ENCODE measurements at places on chromosomes 5 and 9. TPM values are rescaled to one million over a fixed set of nuclear protein-coding genes. Genes with fewer than 3 reads are reported as not detected.

DNA sequence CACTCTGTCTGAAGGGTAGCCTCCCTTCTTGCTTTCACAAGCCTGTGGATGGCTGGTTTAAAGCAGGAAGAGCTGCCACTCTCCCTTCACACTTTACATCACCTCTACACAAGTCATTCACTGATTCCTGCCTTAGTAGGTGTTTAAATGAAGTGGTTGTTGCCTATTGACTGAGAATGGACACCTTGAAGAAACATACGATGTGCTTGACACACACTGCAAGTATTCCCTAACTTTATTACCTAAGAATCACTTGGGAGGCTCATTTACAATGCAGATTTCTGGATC, 230.5 kb downstream of the PIK3R1 start:
- DNase-seq = no peak

DNA sequence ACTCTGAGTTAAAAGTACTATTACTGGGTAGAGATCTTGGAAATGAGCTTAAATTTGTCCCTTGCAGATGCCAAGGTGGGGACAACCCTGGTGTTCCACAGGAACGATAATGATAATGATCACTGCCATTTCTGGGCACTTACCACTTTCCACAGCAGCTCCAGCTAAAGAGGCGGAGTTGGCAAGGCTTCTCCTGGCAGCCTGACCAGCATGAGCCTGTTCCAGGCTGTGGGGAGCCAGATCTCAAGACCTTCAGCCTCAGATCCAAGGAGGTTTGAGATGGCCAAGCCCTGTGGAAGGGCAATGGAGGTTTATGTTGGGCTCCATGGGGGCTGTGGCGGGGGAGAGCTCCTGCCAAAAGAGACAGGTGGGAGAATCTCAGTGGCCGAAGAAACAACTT, 244.9 kb upstream of the MVB12B start:
- DNase-seq = no peak

The GZMA gene
- total RNA-seq = 1.2 TPM

The CCDC192 gene
- total RNA-seq = not detected

The RAPGEF1 gene
- 57.9 TPM for total RNA-seq

The IL5 gene
- not detected for total RNA-seq

DNA sequence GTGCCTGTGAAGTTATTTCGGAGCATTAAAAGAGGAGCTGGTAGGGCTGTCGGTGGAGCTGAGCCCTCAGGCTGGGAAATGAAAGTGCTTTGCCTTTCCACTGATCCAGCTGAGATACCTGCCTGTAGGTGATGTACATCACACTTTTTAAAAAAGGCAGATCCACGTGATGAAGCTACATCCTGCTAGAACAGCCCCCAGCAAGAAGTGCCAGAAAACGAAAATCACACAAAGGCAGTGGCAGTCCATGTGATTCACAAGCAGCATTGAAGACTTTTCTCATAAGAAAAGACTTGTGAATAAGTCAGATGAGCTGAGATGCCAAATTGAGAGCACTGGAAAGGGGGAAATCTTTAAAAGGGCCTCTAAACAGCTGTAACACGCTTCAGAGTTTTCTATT, 765.1 kb downstream of the PTPRD start:
- DNase-seq = no peak

DNA sequence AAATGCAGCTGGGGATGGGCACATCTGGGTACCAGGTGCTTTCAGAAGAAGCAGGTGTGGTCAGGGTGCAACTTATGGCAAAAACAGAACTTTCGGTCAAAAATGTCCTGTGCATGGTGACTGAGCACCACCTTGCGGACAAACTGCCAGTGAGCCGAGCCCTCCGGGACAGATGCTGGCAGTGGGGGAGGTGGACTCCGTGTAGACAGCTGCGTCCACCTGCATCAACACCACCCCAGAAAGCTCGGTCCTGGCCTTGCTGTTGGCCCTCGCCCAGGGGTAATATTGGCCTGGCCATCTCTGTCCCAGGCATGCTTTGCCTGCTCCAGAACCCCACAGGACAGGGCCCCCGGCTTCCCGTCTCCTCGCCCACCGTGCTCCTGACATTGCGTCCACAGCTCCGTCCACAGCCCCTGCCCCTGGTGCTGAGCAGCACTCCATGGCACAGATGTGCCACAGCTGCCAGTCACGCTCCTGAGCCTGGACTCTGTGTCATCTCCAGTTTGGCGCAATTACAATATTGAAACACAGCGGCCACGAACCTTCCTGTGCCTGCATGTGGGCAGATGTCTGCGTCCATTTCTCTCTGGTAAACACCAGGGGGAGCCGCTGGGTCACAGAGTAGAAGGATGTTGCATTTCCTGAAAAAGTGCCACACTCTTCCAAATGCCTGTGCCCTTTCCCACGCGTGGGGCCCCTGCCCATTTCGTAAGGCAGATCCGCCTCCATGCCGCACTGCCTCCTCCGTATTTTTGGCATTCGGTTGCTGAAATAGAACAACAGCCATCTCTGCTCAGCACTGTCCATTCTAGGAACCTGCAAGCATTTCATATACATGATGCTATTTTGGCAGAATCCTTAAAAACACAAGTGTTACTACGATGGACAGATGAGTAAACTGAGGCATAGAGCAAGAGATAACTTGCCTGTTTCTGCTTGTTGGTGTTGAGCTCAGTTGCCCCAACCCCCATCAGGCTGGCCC, 33.4 kb upstream of the SLC6A19 start:
- DNase-seq = no peak

DNA sequence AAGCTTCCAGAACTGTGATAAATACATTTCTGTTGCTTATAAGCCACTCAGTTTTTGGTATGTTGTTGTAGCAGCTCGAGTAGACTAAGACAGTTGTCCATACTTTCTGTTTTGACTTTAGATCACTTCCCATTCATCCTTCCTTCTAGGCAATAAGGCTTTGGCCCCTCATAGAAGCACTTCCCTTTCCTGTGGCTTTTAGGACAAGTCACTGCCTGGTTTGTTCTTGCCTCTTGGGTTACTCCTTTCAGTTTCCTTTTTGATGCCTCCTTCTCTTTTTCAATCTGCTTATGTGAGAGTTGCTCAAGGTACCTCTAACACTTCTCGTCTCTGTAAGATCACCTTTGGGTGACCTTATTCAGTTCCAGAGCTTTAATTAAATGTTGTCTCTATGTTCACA, 72.4 kb upstream of the NTRK2 start:
- DNase-seq = no peak

- DNase-seq = no peak
Measured at GRCh38 chr5:14147210-14147609, 4.1 kb downstream of the TRIO start.

The GRIA1 gene
- not detected for total RNA-seq

- no peak for DNase-seq
Measured at GRCh38 chr9:128304136-128304970, 17.9 kb downstream of the TRUB2 start.

The TLX3 gene
- total RNA-seq = not detected
